ENCODE measurements at places on chromosomes 6 and 20. TPM values are rescaled to one million over a fixed set of nuclear protein-coding genes. Genes with fewer than 3 reads are reported as not detected.

- no peak for DNase-seq
These were observed 251.9 kb downstream of the UST start for GRCh38 chr6:148998704-148999103.

DNA sequence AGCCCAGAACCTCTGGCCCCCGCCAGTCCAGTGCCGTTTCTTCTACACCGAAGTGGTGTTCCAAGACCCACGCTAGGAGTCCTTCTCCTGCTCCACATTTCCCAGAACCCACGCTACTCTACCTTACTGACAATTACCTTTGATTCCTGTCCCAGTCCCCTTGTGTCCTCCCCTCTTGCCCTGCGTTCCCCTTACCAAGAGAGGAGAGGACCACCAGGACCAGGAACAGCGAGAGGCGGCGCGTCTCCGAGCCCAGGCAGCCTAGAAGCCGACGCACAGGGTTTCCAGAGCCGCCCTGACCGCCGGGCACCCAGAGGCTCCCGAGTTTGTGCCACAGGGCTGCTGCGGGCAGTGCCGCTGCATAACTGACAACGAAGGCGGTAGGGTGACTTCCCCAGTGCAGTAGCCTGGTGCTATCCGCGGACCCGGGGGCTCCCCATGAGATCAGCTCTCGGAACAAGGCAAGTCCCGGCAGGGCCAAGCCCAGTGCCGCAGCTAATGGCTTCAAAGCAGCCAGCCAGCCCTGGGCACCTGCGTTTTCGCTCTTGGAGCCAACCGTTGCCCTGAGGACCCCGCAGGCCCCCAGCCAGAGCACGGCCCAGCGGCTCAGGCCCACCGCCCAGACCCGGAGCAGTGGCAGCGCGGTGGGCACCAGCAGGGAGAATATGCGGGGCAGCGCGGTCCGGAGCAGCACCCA lies 512 bp downstream of the TAP1 start:
- DNase-seq, result peak; percentile 42

GRCh38 chr6:127914240-127914639 lies 13.4 kb upstream of the THEMIS start:
- DNase-seq, result no peak

GRCh38 chr6:51398793-51399192 lies 580.1 kb downstream of the TFAP2B start:
- no peak for DNase-seq

- no peak for DNase-seq
These were observed 201.1 kb downstream of the OGFRL1 start for GRCh38 chr6:71489736-71490135.

- DNase-seq, result no peak
These were observed 254.7 kb downstream of the SMOC2 start for GRCh38 chr6:168695701-168696100.

DNA sequence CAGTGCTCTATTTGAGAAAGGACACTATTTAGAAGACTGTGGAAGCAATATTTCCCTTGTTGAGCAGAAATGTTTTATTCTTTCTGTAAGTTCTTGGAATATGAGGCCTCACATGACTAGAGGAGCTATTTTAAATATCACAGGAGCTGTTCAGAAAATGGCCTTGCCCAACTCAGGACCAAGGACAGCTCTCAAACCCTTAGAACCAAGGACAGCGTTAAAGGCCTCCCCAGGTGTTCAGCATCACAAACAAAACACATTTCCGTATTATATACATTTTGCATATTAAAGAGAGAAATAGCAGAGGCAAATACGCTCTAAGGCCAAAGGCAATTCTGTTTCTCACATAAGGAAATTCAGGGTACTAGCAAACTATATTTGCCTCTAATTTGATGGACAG lies 631.4 kb downstream of the CDH26 start:
- DNase-seq, result no peak

The CGA gene
- total RNA-seq, result not detected

The OR2W1 gene
- total RNA-seq, result not detected

The CALHM5 gene
- 2.1 TPM for total RNA-seq

The ZNF335 gene
- total RNA-seq, result 8.1 TPM

The BNIP5 gene
- not detected for total RNA-seq

The PLG gene
- not detected for total RNA-seq

The RSPH9 gene
- 0.08 TPM for total RNA-seq

The VWA7 gene
- total RNA-seq, result 14.7 TPM

The BPIFA2 gene
- not detected for total RNA-seq

The TULP4 gene
- total RNA-seq, result 111 TPM
